Natural killer cell (primary cell): ENCODE measurements at places on chromosomes 2 and 18. TPM values are rescaled to one million over a fixed set of nuclear protein-coding genes. Genes with fewer than 3 reads are reported as not detected.

GRCh38 chr2:143152637-143153036 lies 23.4 kb downstream of the ARHGAP15 start:
- no peak overlapping the region for H3K4me3 ChIP-seq
- H3K36me3 ChIP-seq = peaks cover 15% of the 10 kb centered on the region
- H3K4me1 ChIP-seq = peaks cover 23% of the 10 kb centered on the region
- H3K27ac ChIP-seq = no peak overlapping the region

DNA sequence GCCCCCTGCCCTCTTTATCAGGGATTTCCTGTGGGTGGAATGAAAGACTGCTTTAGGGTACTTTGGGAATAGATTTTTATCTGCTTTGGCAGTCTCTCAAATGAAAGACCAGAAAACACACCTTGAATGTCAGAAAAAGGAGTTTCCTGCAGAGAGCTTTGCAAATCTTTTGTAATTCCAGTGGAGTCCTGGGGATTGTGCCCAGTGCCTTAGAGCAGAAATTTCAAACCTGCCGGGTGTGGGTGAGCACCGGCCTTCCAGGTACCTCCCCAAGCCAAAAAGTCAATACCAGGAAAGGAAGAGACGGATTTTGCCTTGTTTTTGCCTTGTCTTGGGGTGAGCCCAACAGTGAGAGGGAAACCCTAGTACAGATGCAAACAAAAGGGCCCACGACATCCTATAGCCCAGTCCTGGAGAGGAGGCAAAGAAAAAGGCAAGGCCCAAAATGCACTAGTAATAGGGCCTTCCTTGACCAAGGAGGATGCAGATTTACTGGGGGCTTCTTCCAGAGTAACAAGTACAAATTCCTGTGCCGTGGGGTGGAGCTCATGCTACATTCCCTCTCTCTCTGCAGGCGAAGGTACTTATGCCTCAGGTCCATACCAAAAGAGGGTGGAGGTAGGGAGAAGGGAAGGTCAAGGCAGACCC lies 36.4 kb downstream of the FOXI3 start:
- no peaks in the 10 kb centered on the region for H3K4me1 ChIP-seq
- no peaks in the 10 kb centered on the region for H3K27me3 ChIP-seq
- H3K4me3 ChIP-seq = no peak overlapping the region
- H3K36me3 ChIP-seq = no peaks in the 10 kb centered on the region

GRCh38 chr2:101763496-101764333 lies 66.2 kb downstream of the MAP4K4 start:
- H3K27ac ChIP-seq = no peak overlapping the region
- no peak overlapping the region for H3K4me3 ChIP-seq
- H3K36me3 ChIP-seq = no peaks in the 10 kb centered on the region
- peaks cover 16% of the 10 kb centered on the region for H3K4me1 ChIP-seq
- H3K27me3 ChIP-seq = no peaks in the 10 kb centered on the region

CENPA gene
- 0.52 TPM for total RNA-seq

DNA sequence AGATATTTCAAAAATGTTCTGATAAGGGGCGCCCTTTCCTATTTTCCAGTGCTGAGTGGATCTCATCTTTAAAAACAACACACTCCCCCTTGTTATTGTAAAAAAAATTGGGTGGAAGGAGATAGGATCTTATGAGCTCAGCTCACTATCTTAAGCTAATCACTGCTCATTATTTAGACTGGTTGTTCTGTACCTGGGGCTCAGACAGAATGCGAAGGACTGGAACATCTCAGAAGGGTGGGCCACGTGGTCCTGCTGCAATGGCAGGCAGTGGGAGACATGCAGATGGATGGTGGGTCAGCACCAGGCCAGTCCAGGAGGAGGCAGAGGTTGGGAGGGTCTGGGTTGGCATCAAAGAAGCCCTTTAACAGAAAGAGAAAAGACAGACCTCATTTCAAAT lies 48.3 kb upstream of the GPR155 start:
- H3K27ac ChIP-seq = no peak overlapping the region
- H3K4me1 ChIP-seq = no peaks in the 10 kb centered on the region
- H3K4me3 ChIP-seq = no peak overlapping the region
- H3K27me3 ChIP-seq = peaks cover 2% of the 10 kb centered on the region
- no peaks in the 10 kb centered on the region for H3K36me3 ChIP-seq

GRCh38 chr18:33404244-33404873 lies 36.2 kb downstream of the CCDC178 start:
- H3K4me1 ChIP-seq = no peaks in the 10 kb centered on the region
- no peaks in the 10 kb centered on the region for H3K36me3 ChIP-seq
- no peak for DNase-seq

DNA sequence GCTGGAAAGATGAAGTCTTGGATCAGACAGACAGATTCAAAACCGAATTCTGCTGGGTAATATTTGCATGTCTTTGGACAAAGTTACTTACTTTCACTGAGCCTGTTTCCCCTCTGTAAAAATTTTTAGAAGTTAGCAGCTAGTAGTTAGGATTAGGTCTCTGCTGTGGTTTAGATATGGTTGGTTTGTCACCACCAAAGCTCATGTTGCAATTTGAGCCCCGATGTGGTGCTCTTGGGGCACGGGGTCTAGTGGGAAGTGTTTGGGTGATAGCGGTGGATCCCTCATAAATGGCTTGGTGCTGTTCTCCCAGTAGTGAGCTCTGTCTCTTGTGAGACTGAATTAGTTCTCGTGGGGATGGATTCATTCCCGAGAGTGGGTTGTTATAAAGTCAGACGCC lies 38.9 kb upstream of the PNO1 start:
- no peak overlapping the region for H3K4me3 ChIP-seq
- no peak for DNase-seq
- H3K36me3 ChIP-seq = no peaks in the 10 kb centered on the region

- peak overlapping the region; percentile 60 for H3K27ac ChIP-seq
- peaks cover 9% of the 10 kb centered on the region for H3K4me1 ChIP-seq
- no peaks in the 10 kb centered on the region for H3K27me3 ChIP-seq
- peaks cover 39% of the 10 kb centered on the region for H3K36me3 ChIP-seq
- H3K4me3 ChIP-seq = no peak overlapping the region
- no peak for DNase-seq
Measured at GRCh38 chr2:42298132-42298531, 62.9 kb downstream of the COX7A2L start.

DNA sequence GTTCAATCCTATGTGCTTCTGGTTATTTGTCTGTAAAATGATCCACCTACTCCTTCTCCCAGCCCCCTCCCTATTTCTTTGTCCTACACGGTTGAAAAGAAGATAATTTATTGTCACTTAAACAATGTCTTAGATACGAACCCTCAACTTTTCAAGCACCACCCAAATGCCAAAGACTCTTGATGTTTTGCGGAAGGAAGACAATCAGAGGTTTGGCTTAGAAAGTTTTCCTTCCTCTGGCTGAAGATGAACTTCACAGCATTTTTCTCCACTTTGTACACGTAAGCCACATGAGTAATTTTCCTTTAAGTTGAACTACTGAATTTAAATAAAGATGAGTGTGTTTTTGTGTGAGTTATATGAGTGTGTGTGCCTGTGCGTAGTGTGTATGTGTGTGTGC lies 25.5 kb upstream of the SLC8A1 start:
- H3K27me3 ChIP-seq = no peaks in the 10 kb centered on the region
- no peak for DNase-seq
- H3K4me3 ChIP-seq = no peak overlapping the region
- H3K4me1 ChIP-seq = no peaks in the 10 kb centered on the region

PID1 gene
- 1.0 TPM for total RNA-seq

- no peaks in the 10 kb centered on the region for H3K36me3 ChIP-seq
- no peaks in the 10 kb centered on the region for H3K27me3 ChIP-seq
- H3K4me1 ChIP-seq = no peaks in the 10 kb centered on the region
- DNase-seq = no peak
- H3K4me3 ChIP-seq = no peak overlapping the region
Measured at GRCh38 chr18:52723550-52723970, 383.6 kb downstream of the DCC start.

CTAGE1 gene
- not detected for total RNA-seq

MOGAT1 gene
- not detected for total RNA-seq
